ENCODE measurements at places on chromosomes 6 and 20. TPM values are rescaled to one million over a fixed set of nuclear protein-coding genes. Genes with fewer than 3 reads are reported as not detected.

MYBL2 gene
- total RNA-seq = 256 TPM

- no peak overlapping the region for H3K4me3 ChIP-seq
- no peaks in the 10 kb centered on the region for H3K36me3 ChIP-seq
- no peaks in the 10 kb centered on the region for H3K4me1 ChIP-seq
- H3K27ac ChIP-seq = no peak overlapping the region
- DNase-seq = no peak
Measured at GRCh38 chr6:142906945-142907470, 38.0 kb downstream of the HIVEP2 start.

- no peak overlapping the region for H3K4me3 ChIP-seq
- H3K4me1 ChIP-seq = no peaks in the 10 kb centered on the region
- no peaks in the 10 kb centered on the region for H3K36me3 ChIP-seq
- H3K27ac ChIP-seq = no peak overlapping the region
- H3K27me3 ChIP-seq = no peaks in the 10 kb centered on the region
Measured at GRCh38 chr6:4957521-4958231, 46.2 kb downstream of the RPP40 start.

- peaks cover 16% of the 10 kb centered on the region for H3K4me1 ChIP-seq
- no peaks in the 10 kb centered on the region for H3K27me3 ChIP-seq
- no peak for DNase-seq
- H3K36me3 ChIP-seq = no peaks in the 10 kb centered on the region
Measured at GRCh38 chr6:23655525-23655924, 470.5 kb upstream of the NRSN1 start.

DNA sequence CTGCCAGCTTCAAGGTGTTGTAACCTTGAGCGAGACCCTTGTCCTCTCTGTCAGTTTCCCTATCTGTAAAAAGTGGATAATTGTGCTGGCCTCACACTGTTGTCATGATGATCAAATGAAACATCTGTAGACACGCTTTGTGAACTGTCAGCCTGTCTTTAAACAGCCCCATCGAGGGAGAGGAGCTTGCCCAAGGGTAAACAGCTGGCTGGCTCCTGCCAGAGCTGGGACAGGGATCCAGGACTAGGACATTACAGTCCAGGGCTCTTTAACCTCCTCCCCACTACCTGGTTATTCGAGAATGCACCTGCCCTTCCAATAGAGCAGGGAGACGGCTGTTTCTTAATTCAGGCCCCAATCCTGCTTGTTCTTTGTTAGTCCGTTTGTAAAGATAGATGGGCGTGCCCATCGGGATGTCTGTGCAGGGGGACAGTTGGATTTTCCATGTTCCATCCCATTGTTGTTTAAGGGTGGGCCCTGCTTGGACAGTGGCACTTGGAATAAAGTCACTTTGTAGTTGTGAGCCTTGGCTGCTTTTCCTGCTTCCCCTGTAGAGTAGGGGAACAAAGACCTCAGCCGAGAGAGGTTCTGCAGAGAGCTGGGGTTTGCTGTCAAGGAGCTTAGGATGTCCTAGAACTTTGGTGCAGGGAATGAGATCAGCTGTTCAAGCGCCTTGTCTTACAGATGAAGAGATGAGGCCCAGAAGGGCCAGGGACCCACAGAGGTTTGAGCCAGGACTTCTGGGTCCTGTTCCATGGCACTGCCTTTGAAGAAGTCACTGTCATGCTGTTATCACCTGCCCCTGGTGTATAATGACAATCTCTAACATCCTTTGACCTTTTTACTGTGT is 77.9 kb upstream of the MYL9 start:
- H3K27ac ChIP-seq = no peak overlapping the region
- DNase-seq = no peak
- peak overlapping the region; percentile 85 for H3K4me3 ChIP-seq
- no peaks in the 10 kb centered on the region for H3K36me3 ChIP-seq

GRCh38 chr6:168417191-168417590 is 23.8 kb upstream of the SMOC2 start:
- DNase-seq = no peak
- H3K27ac ChIP-seq = no peak overlapping the region
- H3K4me1 ChIP-seq = no peaks in the 10 kb centered on the region
- no peak overlapping the region for H3K4me3 ChIP-seq
- H3K27me3 ChIP-seq = peaks cover 5% of the 10 kb centered on the region
- H3K36me3 ChIP-seq = no peaks in the 10 kb centered on the region

- H3K4me1 ChIP-seq = no peaks in the 10 kb centered on the region
- no peaks in the 10 kb centered on the region for H3K27me3 ChIP-seq
- no peak overlapping the region for H3K4me3 ChIP-seq
- H3K27ac ChIP-seq = no peak overlapping the region
Measured at GRCh38 chr6:36381502-36382389, 5.7 kb downstream of the ETV7 start.

GRCh38 chr6:70684794-70685493 is 17.3 kb downstream of the SMAP1 start:
- H3K4me1 ChIP-seq = no peaks in the 10 kb centered on the region
- H3K27me3 ChIP-seq = no peaks in the 10 kb centered on the region
- H3K36me3 ChIP-seq = no peaks in the 10 kb centered on the region
- DNase-seq = no peak
- no peak overlapping the region for H3K4me3 ChIP-seq

DNA sequence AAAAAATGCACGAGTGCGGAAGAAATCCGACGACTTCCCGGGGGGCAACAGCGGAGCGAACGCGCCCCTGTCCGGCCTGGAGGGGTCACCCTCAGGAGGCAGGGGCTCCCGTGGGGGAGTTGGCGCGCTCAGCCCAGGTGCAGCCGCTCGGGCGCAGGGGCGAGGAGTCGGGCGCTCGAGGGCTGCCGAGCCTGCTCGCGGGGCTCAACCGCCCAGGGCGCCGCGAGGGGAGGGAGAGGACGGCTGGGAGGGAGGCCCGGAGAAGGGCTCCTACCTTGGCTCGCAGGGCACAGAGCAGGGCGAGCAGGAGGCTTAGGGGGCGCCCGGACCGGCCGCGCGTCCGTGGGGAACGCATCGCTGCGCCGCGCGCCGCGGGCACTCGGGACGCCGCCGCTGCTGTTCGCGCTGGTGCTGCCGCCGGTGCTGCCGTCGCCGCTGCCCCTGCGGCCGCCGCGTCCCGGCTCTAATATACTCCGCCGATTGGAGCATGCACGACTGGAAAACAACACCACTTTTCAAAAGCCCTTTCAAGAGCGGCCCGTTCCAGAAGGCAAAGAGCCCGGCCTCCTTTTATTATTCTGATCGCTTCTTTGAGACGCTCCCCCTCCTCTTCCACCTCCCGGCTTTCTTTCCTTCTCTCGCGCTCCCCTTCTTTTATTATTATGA is 490 bp downstream of the JAG1 start:
- H3K27ac ChIP-seq = peak overlapping the region; percentile 75
- no peaks in the 10 kb centered on the region for H3K27me3 ChIP-seq
- peak; percentile 71 for DNase-seq
- H3K4me3 ChIP-seq = peak overlapping the region; percentile 59
- H3K4me1 ChIP-seq = peaks cover 42% of the 10 kb centered on the region

Data from A673 (cell line).